ENCODE measurements at places on chromosomes 5 and 9.

GRCh38 chr5:178423901-178424809 lies 166.0 kb downstream of the COL23A1 start:
- DNase-seq = no peak

GRCh38 chr9:128026773-128027541 lies 40.2 kb downstream of the NAIF1 start:
- peak; percentile 65 for DNase-seq

DNA sequence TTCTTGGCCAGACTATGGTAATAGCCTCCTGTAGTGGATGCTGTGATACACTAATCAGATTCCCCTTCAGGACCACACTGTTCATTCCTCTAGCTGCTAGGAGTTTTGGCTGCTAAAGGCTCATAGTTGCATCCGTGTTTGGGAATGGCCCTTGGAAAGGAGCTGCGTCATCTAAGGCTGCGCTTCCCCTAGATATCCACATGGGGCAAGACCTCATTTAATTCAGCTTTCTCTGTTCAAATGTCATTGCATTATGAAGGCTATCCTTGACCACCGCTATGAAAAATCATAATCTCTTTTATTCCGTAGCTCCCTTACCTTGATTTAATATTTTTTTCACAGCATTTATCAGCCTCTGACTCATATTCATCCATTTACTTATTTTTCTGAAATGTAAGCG lies 258.3 kb upstream of the NR4A3 start:
- DNase-seq = no peak

GRCh38 chr5:116583085-116583861 lies 8.7 kb upstream of the SEMA6A start:
- no peak for DNase-seq

- no peak for DNase-seq
Measured at GRCh38 chr5:67381236-67381880, 184.8 kb upstream of the CD180 start.

GRCh38 chr5:57853929-57854697 lies 371.5 kb upstream of the ACTBL2 start:
- DNase-seq = no peak

DNA sequence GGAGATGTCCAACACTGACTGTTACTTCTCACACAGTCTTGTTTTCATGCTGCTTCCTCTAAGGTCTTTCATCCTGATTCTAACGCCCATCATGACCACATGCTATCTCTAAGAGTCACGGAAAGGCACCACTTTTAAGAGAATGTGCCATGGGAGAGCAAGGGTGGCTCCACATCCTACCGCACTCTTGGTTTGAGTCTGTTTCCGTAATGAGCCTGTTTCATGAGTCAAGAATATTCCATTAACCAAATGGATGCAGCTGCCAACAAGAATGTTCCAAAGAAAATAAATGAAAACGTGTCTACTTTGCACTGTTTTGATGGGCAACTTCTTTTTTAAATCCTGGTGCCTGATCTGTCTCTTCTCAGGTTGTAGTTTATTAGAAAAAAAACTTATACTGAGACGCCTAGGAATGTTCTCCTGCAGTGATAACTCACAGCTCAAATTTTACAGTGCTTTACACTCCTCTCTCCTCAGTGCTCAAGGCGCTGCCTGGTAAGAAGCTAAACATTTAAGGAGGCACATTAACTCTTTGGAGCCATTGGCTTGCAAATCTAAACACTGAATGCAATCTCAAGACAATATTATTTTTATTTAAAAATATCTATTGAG lies 124.3 kb downstream of the FGF1 start:
- DNase-seq = no peak

DNA sequence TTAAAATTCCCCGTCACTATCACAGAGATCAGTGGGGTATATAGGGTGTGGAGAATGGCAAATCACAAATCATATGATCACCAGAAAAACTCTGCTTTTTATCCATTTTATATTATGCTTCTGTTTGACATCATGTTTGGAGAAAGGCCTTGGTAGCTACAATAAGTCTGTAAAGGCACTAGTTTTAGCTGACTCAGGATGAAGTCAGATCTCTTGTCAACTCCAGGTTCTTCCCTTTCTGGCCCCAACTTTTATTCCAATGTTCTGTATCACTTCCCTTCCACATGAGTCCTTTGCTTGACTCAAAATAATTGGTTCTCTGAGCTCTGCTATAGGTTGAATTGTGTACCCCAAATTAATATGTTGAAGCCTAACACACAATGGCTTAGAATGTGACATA lies 484.9 kb downstream of the PTPRD start:
- no peak for DNase-seq

- no peak for DNase-seq
Measured at GRCh38 chr5:105931881-105932421, 1738.8 kb downstream of the EFNA5 start.

GRCh38 chr5:160280384-160281095 lies 31.8 kb downstream of the CCNJL start:
- DNase-seq = no peak

- peak; percentile 34 for DNase-seq
Measured at GRCh38 chr5:6837519-6838110, 124.4 kb downstream of the TENT4A start.

GRCh38 chr5:11918463-11919045 lies 14.3 kb upstream of the CTNND2 start:
- no peak for DNase-seq

GRCh38 chr9:5481322-5482040 lies 28.9 kb upstream of the PDCD1LG2 start:
- no peak for DNase-seq

GRCh38 chr9:7342736-7343135 lies 456.8 kb downstream of the DMAC1 start:
- no peak for DNase-seq

DNA sequence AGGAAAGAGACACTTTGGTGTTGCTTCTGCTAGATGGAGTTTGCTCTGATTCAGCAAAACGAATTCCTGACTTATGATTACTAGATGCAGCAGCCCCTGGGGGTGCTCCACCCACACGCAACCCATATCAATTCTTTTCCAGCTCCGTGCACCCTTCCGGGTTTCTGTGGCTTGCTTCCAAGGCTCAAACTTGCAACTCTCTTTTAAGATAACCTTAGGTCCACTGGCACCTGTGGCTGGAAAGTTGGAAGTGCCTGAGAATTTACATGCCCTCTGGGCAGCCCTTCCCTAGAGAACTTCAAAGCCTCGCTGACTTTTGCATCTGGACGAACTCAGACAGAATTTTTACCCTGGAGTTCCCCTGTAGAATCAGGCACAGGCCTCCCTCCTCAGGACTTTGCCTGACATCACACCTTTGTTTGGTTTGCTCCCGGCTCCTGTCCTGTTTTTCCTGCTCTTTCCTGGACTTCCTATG lies 224.9 kb downstream of the SNX18 start:
- DNase-seq = no peak

DNA sequence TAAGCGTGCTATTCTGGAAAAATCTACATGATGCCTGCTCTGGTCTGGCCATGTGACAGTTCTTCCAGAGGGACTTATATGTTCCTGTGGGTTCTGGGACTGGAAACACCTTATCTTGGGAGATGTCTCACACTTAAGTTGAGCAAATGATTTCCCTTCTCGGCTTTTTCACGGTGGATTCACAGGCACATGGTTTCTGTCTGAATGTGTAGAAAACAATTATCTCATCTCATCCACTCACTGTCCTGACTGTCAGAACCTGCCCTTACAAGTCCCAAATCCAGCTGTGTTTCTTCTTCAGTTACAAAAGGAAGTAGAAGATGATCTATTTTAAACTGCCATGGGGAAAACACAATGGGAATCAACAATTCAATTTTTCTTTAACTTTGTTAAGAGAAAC lies 184.0 kb downstream of the SYK start:
- no peak for DNase-seq

Data from stimulated activated CD4-positive, alpha-beta T cell treated with anti-CD3 and anti-CD28 coated beads, Interleukin-15, amount 100 ng/mL, for 24 hours (primary cell).